ENCODE measurements at places on chromosomes 5 and 9.

DNA sequence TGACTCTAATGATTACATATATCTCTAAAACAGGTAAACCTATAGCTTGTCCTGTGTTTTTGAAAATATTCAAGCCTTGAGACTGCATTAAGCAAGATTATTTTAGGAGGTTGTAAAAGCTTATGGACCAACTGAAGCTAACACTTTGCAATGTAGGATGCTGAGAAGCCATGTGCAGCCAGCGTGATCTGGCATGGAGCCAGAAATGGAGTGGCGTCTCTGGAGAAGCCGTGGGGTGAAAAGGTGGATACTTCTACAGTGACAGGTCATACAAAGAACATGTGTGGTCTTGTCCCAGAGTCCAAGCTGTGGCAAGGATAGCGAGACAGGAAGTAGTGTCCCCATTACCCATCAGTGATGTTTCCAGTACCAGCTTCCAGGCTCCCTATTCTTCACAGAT is 100.8 kb upstream of the CD180 start:
- DNase-seq: peak; percentile 52

DNA sequence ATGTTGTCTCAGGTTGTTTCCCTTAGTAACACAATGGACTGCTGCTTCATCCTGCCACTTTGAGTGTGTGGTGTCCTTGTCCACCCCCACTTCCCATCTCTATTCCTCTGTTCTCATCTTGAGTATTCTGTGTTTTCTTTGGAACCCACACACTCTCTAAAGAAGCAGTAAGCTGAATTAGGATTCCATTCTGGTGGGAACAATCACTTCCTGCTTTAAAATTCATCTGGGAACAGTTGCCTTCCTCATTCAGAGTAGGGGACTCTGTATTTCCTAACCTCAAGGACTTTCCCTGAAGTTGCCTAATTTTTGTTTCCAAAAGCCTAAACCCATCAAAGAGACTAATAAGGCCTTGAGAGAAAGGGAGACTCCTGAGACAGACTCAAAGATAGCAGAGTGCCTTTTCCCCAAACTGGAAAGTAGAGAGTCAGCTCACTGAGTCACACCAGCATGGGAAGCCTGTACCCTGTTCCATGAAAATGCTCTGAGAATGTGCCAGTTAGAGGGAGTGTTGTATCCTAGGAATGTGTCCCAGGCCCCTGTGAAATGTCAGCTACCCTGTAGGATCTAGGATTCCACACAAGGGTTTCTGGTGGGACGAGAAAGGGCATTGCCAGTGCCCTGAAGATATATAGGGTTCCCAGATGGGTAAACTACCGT is 63.6 kb downstream of the CCDC192 start:
- no peak for DNase-seq

DNA sequence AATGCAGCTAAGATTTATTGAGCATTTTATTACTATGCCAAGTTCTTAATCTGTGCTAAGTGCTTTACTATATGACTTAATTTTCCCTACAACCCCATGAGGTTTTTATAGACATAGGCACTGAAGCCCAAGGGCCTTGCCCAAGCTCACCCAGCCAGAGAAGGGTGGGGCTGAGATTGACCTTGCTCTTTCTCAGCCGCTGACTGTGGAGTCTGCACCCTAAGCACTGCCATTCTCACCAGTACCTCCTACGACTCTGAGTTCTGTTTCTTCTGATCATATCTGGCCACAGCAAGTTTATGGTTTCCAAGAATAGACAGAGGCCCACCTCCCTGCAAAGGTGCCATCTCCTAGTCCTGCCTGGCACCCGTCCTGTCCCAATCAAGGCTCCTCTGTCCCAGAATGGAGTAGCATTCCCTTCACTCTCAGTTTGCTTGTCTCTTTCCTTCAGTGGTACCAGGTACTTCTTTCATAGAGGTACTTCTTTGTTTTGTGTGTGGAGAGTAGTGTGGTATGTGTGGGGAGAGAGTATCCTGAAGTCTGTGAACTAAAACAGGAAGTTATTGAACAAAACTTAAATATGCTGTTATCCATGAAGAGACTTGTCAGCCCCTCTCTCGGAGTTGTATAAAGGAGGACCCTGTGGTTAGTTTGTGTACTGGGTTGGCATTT is 42.6 kb downstream of the CSF1R start:
- no peak for DNase-seq

- peak; percentile 96 for DNase-seq
These were observed 340.5 kb downstream of the ARHGEF28 start for GRCh38 chr5:73966451-73966850.

GRCh38 chr5:36073595-36074216 is 7.0 kb upstream of the UGT3A2 start:
- peak; percentile 70 for DNase-seq

DNA sequence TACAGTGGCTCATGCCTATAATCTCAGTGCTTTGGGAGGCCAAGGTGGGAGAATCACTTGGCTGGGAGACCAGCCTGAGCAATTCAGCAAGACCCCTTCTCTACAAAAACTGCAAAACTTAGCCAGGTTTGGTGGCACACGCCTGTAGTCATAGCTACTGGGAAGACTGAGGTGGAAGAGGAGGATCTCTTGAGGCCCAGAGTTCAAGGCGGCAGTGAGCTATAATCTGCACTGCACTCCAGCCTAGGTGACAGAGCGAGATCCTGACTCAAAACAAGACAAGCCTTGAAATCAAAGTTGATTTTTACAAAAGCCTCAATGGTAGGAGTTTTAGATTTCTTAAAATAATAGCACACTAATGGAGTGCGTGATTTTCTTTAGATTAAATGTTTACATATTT is 14.6 kb downstream of the UBE2D2 start:
- no peak for DNase-seq

GRCh38 chr5:30121043-30121442 is 1072.4 kb upstream of the CDH6 start:
- no peak for DNase-seq

DNA sequence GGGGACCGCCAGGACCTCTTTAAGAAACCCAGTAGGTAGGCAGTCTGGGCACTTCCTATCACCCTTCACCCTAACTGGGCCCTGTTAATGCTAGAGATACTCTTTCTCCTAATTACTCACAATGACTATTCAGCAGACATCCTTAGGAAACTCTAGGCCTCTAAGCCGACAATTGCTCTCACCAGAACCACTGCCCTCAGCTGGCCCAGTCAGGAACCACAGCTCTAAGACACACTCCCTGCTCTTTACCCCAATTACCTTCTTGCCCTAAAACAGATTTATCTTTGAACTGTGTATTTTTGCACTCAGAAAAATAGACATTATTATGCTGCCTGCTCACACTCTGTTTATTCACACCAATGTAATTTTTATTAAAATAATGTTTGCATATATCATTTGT is 432.6 kb upstream of the SLC30A5 start:
- peak; percentile 43 for DNase-seq

GRCh38 chr5:57937501-57938173 is 455.0 kb upstream of the ACTBL2 start:
- DNase-seq: peak; percentile 82

DNA sequence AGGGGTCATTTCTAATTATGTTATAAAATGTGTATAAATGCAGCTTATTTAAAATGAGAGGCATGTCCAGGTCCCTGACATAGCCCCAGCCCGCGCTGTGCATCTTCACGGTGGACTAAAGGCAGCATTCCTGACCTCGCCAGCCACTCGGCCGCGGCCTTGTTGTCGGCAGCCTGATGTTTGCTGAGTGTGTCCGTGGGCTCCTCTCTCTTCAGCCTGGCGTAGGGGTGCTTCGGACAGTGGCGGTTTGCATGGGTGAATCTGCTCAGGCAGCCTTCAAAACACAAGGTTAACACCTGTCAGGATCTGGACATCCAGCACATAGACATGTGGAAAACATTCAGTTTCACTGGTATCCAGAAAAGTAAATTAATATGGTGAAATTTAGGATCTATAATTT is 8.8 kb upstream of the SLC35D2 start:
- no peak for DNase-seq

- peak; percentile 94 for DNase-seq
These were observed 64.0 kb downstream of the POU5F2 start for GRCh38 chr5:93677359-93677891.

- peak; percentile 48 for DNase-seq
These were observed 4.2 kb downstream of the ARID3C start for GRCh38 chr9:34624475-34625185.

- DNase-seq: no peak
These were observed 75.3 kb downstream of the LHFPL2 start for GRCh38 chr5:78573318-78573717.

DNA sequence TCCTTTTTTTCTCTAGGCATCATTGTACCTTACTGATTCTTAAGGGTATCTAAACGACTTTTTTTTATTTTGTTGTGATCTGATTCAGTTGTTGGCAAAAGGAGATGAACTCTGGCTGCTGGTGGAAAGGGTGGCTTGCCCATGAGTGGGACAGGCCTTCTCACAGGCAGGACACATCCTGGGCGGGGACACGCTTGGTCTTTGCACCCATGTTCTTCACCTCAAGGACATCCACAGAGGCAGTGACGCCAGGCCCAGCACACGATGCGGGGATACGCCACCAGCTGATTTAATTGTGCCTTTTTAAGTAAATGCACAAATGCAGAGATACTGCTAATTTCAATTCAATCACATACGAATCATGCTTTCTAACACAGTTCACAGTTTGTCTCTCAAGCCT is 208.1 kb downstream of the FANCC start:
- no peak for DNase-seq

DNA sequence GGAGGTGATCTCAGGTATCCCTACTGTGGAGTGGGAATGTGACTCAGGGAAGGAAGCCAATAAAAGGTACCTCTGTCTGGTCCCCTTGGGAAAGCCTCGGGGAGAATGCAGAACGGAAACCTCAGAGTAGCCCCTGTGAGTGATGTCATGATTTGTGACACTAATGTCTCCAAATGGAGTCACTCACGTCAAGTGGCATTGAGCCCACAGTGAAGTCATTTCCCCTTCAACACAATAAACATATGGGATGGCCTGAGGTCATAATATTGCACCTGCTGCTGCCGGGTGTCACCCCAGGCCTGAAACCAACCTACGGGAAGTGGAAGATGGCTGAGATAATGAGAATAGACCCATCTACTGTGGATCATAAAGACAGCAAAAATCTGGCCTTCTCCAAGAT is 75.9 kb upstream of the GOLM1 start:
- peak; percentile 83 for DNase-seq

- DNase-seq: no peak
These were observed 36.4 kb upstream of the CCDC152 start for GRCh38 chr5:42720251-42720650.

GRCh38 chr5:134001938-134002731 is 2.6 kb downstream of the VDAC1 start:
- no peak for DNase-seq

GRCh38 chr5:55603922-55604321 is 69.2 kb upstream of the PLPP1 start:
- no peak for DNase-seq

- peak; percentile 84 for DNase-seq
These were observed 2.4 kb upstream of the STC2 start for GRCh38 chr5:173330338-173331206.

- DNase-seq: no peak
These were observed 330.1 kb downstream of the MAN2A1 start for GRCh38 chr5:110019780-110020179.

- peak; percentile 48 for DNase-seq
These were observed 30.2 kb upstream of the FUBP3 start for GRCh38 chr9:130549093-130549735.

DNA sequence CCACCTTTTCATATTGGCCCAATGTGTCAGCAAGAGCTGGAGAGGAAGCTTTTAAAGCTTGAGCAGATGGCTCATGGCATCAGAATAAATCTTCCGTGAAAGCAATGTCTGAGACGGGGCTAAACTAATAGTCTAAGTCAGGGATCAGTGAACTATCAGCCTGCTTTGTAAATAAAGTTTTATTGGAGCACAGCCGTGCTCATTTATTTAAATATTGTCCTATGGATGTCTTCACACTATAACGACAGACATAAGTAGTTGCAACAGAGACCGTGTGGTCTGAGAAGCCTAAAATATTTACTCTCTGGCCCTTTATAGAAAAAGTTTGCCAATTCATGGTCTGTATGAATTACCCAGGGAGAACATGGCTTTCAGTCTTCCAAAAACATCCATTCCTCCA is 85.6 kb upstream of the SLC44A1 start:
- peak; percentile 92 for DNase-seq

- no peak for DNase-seq
These were observed 212.5 kb downstream of the TMC1 start for GRCh38 chr9:72733895-72734294.

DNA sequence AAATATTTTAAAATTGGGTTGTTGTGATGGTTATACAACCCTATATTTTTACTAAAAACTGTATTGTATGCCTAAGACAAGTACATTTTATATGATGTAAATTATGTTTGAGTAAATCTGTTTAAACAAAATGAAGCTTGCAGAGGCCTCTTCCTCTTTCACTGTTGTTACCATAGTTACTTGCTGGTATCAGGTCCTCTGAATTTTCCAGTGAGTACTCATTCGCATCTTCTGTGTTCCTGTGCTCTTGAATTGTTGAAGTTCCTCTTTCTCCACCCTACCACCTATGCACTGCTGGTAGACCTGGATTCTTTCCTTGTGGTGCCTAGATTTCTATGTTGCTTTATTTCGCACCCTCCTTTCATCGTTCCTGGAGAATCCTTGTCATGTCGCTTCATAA is 938.5 kb upstream of the ACO1 start:
- no peak for DNase-seq

DNA sequence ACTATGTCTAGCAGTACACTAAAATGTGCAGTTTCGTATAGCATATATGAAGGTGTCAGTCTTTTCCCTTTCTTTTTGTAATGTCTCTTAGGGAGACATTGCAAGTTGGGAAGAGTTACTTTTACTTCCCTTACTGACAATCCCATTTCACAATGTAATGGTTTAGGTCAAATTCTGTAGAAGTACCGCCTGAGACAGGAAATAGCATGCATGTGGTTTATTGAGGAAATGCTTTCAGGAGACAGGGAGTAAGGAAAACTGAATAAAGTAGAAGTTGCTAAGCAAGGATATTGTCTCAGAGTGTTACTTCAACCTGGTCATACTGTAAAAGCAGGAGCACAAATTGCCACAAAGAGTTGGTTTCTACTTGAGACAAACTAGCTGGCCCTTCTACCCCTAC is 32.1 kb upstream of the MSANTD3 start:
- DNase-seq: no peak

DNA sequence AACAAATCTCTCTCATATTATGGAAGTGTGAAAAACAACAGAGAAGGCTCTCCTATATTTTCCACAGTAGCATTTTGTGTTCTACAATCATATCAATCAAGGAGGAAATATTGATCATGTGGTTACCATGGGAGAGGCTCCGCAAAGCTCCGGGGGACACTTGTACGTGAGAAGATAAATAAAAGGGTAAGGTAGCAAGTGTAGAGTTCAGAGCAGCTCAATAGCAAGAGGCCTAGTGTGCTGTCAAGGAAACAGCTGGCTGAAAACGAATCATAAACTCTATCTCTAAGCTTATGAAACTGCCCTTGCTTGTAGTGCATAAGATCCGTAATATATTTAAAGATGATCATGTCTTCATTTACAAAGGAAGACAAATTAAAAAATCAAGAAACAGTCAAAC is 57.5 kb downstream of the CDH18 start:
- DNase-seq: no peak

- DNase-seq: peak; percentile 92
These were observed 20.4 kb downstream of the ANKS6 start for GRCh38 chr9:98775831-98776441.

- DNase-seq: no peak
These were observed 3.5 kb downstream of the TMCO6 start for GRCh38 chr5:140642718-140643117.

GRCh38 chr5:35436400-35437057 is 181.1 kb upstream of the SPEF2 start:
- peak; percentile 70 for DNase-seq

- no peak for DNase-seq
These were observed 151.3 kb downstream of the GAS1 start for GRCh38 chr9:86795823-86796553.

- peak; percentile 61 for DNase-seq
These were observed 172.3 kb downstream of the GNA14 start for GRCh38 chr9:77475641-77476473.

All from NCI-H69 (cell line).